Hindlimb muscle (tissue), 1 donor: ENCODE measurements at places on chromosomes 16 and 17. TPM values are rescaled to one million over a fixed set of nuclear protein-coding genes. Genes with fewer than 3 reads are reported as not detected.

SMARCE1 gene
- polyA plus RNA-seq: 113 TPM

SLC38A8 gene
- polyA plus RNA-seq: not detected

DNA sequence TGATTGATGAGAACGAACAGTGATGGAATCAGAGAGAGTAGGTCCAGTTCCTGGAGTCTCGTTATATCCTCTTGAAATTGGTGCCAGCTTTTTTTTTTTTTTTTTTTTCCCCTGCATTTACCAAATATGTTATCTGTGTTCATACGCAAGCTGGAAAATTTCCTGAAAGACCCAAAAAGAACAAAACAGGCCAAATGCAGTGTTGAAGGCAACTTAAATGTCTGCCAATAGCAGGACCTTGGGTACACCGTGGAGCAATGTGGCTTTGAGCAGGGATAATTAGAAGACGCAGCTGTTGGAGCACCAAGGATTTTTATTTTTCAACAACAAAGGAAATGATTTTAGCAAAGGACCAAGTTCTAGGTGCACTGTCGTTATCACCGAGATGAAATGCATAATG is 105.0 kb downstream of the ABCC6 start:
- no peak for DNase-seq

DNA sequence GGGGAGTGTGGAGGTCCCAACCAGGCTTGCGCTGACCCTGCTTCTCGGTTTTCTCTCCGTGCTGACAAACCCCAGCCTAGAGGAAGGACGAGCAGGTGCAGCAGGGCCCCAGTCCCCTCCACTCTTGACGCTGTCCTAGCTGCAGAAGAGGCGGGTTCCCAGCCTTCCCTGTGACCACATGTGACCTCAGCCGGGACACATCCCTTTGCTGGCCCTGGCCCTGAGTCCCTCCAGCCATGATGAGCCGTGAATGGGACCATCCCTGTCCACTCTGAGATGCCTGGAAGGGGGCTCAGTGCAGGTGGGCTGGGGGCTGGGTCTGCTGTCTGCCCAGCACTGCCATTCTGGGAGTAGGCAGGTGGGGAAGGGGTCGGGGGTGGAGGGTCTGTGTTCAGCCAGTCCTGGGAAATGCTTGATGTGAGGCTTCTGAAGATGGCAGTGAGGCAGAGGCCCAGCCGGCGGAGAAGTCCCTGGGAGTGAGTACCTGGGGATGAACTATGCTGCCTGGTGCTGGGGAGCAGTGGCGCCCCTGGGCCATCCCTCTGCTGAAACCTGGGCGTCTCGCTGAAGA is 1.9 kb upstream of the TUBB3 start:
- DNase-seq: no peak

DNA sequence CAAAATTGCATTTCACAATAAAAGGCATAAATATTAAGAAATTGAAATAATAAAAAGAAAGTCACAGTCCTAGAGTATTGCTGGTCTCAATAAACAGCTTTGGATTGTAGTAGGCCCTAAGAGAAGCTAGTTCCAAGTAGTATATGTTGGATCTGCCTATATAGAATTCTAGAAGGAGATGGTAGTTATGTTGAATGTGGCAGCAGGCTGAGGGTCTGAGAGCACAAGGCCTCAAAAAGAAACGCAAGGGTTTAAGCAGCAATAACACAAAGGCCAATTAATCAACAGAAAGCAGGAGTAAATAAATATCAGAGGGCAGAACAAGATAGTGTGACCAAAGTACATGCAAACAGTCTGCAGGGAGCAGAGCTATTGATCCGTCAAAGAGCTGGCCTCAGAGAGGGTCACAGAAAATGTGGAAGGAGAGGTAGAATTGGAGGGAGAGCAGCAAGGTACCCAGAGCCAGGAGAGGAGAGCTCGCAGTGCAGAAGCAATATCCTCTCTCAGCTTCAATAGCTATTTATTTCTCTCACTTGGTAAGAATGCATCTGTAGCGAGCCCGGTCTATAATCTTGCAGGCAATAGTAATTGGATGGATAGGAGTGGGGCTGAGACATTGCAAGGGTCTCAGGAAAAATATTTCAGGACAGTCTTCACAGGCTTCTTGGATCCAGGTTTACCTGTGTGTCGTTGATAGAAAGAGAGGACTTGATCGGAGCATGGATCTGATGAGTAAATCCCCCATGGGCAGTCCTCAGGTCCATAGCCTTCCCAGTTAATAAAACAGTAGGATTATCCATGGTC is 25.1 kb upstream of the MED13 start:
- no peak for DNase-seq

DNA sequence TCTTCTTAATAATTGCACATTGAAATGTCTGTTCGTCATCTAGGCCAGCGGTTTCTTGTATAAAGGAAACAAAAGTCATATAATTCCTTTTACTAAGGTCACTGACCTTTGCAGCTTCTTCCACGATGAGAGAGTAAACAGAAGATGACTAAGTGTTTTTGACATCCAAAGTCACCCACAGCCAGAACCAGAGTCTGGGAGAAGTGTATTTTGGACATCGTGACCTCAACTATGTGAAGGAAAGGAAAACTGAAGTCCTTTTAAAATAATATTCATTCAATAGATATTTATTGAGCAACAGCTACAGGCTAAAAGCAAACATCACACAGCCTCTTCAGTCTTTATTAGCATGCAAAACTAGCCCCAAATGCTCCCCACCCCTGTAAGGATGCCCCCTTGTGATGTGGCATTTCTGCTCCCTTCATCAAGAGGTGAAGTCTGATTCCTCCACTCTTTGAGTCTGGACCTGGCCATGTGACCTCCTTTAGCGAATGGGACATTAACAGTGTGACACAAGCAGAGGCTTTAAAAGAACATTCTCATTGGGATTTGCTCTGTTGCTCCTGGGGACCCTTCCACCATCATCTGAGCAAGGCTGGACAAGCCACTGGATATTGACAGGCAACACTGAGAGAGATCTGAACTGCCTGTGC is 8.1 kb upstream of the PMP22 start:
- DNase-seq: no peak

DNA sequence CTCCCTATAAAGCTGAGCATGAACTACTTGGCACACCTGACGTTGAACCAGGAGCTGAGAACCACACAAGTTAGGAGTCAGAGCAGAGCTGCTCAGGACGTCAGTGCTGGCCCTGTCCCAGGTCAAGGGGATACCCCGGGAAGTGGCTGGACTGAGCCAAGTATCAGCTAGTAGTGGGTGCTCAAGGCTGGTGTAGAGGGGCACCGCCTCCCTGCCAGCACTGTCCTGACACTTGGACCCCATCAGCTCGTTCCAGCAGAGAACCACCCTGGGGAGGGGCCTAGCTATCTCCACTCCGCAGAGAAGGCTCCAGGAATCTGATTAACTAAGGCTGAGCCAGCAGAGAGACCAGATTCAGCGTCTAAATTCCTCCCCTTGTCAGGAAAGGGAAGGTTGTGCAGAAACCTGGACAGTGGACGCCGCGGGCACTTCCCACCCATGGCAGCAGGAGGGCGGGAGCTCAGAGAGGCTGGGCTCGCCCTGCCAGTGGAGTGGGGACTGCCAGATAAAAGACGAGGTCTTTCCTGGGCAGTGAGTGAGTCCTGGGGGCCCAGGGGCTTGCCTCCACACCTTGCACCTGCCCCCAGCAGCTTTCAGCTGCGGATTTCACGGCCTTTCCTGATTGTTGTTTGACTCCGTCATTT is 21.0 kb downstream of the C16orf90 start:
- no peak for DNase-seq

DNA sequence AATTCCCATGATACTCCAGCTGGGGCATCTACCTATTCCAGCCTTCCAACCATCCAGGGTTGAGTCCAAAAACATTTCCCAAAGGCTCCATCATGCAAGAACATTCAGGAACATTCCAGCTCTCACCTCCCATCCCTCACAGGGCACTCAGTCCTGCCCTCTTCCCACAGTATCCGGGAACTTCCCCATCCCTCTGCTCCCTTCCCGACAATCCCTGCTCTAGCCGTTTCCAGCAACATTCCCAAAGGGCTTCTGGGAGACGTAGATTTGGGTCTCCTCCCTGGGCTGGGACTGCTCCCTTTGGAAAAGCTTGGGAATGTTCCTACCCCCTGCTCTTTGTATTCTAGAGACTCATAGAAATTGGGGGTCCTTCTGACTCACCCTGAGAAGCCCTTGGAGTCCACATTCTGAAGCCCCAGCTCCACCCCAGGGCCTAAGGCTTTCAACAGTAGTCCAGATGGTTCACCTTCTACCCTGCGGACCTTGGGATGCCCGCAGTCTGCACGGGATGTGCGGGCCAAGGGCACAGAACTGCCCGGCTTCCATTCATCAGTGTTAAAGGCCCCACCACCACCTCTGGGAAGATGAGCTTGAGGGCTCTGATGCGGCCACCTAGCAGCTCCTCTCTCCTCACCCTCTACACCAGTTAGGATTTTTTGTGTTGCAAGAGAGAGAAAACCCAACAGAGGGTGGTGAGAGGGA is 25.4 kb downstream of the NGFR start:
- DNase-seq: no peak

DNA sequence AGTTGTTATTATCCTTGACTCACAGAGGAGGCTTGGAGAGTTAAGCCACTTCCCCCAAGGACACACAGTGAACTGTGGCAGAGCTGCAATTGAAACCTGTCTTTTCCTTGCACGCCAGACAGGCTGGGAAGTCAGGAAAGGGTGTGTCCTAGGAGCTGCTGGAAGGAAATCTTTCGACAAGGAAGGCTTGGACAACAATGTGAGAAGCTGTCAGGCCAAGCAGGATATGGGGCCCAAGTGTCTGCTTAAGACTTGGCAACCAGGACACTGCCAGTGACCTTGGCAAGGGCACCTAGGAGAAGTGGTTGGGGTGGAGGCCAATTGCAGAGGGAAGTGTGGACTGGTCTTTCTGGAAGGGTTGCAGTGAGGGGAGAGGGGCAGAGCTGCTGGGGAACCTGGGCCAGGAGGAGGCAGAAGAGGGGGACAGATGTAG is 2.1 kb upstream of the CAMKK1 start:
- no peak for DNase-seq

- DNase-seq: peak; percentile 80
Observed at GRCh38 chr16:66660422-66661209, 35.9 kb downstream of the CMTM4 start.

- DNase-seq: no peak
Observed at GRCh38 chr16:87829622-87829980, 39.7 kb downstream of the SLC7A5 start.

- peak; percentile 42 for DNase-seq
Observed at GRCh38 chr16:9854675-9855074, 327.6 kb downstream of the GRIN2A start.
